Stimulated activated CD8-positive, alpha-beta memory T cell treated with anti-CD3 and anti-CD28 coated beads, Interleukin-15, amount 100 ng/mL, for 4 hours (primary cell): ENCODE measurements at places on chromosomes 1 and 21.
A peak's percentile ranks its signal among the peaks of the same experiment; 100 is the strongest.

DNA sequence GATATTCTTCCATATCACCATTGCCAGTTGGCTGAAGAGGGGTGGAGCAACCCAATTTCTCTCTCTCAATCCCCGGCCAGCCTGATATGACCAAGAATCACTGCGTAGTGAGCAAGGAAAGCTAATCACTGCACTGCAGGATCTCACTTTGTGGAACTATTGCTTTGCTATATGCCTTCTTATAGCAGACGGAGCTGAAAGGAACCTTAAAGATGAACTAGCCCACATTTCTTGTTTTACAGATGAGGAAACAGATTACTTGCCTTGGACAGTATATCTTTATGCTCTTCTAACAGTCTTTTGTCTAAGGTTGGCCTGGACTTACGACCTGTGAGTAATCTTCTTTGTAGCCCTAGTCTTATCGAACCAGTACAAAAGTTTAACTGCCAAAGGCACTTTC is 7.6 kb downstream of the APOBEC4 start:
- DNase-seq = no peak

- no peak for DNase-seq
Measured at GRCh38 chr1:71738910-71739309, 543.4 kb downstream of the NEGR1 start.

GRCh38 chr1:42047508-42047880 is 105.7 kb upstream of the GUCA2B start:
- no peak for DNase-seq

DNA sequence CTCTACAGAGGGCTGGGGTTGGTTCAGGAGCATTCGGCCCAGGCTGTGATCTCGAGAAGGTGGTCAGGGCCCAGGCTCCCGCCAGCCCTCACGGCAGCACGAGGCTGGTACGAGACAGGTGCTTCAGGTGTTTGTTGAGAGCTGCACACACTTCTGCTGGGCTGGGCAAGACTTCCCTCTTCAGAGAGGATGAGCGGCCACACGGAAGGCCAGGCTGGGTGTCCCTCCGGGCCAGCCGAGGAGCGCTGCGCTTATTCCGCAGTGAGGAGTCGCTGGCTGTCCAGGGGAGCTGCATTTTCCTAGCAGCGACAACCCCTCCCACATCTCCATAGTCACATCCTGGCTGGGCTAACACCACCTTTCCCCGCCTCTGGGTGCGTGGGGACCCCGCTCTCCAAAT is 50.5 kb downstream of the PDE9A start:
- no peak for DNase-seq

- DNase-seq = no peak
Measured at GRCh38 chr1:31064718-31065309, 703 bp downstream of the PUM1 start.

GRCh38 chr1:220353229-220354012 is 81.2 kb upstream of the RAB3GAP2 start:
- DNase-seq = no peak

- no peak for DNase-seq
Measured at GRCh38 chr21:36873513-36873912, 93.0 kb downstream of the HLCS start.

- DNase-seq = no peak
Measured at GRCh38 chr1:1907098-1907736, 7.8 kb upstream of the CALML6 start.

DNA sequence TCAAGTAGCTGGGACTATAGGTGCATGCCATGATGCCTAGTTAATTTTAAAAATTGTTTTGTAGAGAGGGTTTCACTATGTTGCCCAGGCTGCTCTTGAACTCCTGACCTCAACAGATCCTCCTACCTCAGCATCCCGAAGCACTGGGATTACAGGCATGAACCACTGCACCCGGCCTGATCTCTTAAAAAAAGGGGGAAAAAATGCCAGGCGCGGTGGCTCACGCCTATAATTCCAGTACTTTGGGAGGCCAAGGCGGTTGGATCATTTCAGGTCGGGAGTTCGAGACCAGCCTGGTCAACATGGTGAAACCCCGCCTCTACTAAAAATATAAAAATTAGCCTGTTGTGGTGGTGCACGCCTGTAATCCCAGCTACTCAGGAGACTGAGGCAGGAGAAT is 13.2 kb downstream of the AVPR1B start:
- no peak for DNase-seq

- DNase-seq = no peak
Measured at GRCh38 chr21:34504595-34504994, 7.4 kb downstream of the KCNE1 start.

DNA sequence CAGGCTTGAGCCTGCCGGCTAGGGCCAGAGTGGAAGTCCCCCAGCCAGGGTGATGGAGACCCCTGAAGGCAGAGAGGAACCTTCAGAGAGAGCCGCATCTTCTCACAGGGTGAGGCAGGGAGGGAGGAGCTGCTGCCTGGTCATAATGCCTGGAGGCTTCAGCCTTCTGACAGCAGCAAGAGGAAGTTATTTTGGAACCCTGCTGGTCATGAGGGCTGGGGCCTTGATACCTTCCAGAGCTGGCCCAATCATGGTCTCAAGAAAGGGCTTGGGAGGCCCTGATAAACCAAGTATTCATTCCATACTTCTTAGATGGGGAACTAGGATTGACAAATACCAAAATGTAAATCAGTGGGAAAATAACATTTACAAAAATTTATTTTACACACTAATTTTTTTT is 26.6 kb upstream of the MPZL1 start:
- DNase-seq = no peak

DNA sequence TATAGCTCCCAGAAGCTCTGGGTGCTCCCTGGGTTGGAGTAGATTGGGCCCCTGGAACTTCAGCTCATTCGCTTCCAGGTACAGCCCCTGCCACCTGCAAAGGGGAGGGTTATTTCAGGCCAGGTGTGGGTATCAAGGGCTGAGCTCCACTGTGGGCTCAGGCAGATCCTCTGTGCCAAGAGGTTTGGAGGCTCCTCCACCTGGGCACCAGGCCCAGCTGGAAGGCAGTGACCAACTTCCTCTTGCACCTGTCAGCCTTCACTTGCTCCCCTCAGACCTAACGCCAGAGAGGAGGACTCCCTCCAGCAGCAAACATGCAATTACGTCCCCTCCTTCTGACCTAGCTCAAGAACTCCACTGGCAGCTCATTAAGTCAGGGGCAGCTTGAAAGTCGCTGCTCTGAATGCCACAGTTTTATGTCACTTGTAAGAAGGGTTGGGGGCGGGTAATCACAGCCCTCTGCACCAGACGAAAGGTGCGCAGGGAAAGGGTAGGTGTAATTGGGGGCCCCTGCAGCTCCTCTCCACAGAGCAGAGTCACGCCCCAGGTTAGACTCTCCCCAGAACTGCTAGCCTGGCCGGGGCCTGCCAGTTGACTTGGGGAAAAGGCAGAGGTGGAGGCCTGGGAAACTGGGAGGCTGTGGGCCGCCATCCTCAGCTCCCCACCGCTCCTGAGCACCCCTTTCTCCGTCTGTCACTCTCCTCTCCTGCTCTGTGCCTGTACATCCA is 125.0 kb upstream of the TMPRSS2 start:
- DNase-seq = no peak

DNA sequence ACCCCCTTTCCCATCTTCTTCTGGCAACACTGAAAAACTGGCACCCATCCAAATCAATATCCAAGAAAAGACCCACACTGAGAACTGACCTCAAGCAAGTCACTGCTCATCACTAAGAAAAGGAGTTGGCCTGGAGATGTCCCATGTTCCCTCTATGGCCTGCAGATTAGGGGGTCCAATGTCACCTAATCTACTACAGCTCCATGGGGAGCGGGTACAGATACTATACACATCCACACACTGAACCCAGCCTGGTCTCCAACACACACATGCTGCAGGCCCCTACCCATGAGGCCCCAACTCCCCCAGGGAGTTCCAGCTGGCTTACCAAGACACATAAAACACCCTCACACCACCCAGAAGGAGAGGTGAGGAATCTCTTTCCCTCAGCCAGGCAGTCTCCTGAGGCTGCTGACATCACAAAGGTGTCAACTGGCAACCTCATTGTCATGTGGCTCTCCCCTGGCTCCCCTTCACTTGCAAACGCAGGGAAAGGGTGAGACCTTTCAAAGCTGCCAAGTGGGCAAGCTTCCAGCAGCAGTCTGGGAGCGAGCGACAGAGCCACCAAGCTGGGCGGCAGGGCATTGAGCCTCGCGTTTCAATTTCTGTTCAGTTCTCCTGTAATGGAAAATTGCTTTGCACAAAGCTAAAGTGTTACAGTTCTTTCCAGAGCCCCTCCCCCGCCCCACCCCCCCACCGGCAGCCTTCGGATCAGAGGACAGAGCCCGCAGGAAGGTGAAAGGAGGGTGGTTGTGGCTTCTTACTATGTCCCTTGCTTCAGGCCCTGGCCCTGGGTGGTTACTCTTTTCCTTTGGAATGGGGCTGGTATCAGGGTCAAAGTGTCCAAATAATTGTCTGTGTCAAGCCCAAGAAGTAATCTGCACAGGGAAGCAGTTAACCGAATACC is at the start of gene LRRC52:
TSS of gene LRRC52 (plus strand) at position 469 of the 907 bp plus-strand sequence. CDS start at position 766, 297 bp downstream.
- no peak for DNase-seq

- no peak for DNase-seq
Measured at GRCh38 chr1:44723496-44724295, 7.3 kb downstream of the RNU5D-1 start.

DNA sequence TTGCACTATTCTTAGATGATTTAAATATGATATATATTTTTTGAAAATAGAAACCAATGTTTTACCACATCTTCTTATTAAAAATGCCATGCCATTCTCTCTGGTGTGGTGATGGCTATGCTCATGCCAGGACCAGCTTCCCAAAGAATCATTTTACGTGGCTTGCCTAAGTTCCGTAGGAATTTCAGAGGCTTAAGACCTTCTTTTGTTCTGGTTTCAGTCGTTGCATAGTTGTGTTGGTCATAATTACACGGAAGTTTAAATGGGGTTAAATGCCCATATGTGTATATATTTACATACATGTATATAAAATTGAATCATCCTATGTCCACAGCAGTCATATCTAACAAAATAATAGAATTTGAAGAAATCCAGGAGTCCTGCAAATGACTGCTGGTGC is 78.7 kb upstream of the PLPPR5 start:
- DNase-seq = no peak

GRCh38 chr1:27489501-27489972 is 430 bp downstream of the WASF2 start:
- no peak for DNase-seq

DNA sequence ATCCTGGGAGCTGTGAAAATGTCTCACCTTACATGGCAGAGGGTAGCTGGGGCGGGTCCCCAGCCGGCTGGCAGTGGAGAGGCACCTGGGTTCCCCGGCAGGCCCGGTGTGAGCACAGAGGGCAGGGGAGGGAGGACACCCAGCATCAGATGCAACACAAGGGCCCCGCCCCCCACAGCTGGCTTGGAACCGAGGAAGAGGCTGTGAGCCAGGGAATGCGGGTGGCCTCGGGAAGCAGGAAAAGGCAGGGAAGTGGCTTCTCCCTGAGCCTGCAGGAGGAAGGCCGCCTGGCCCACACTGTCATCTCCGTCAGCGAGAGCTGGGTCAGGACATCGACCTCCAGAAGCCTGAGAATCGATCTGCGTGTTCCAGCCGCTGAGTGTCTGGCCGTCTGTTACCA is 87.3 kb downstream of the SIK1 start:
- DNase-seq = no peak

GRCh38 chr1:44802306-44803061 is 2.3 kb downstream of the PLK3 start:
- DNase-seq = no peak

- no peak for DNase-seq
Measured at GRCh38 chr21:45112371-45112770, 38.0 kb downstream of the ADARB1 start.

DNA sequence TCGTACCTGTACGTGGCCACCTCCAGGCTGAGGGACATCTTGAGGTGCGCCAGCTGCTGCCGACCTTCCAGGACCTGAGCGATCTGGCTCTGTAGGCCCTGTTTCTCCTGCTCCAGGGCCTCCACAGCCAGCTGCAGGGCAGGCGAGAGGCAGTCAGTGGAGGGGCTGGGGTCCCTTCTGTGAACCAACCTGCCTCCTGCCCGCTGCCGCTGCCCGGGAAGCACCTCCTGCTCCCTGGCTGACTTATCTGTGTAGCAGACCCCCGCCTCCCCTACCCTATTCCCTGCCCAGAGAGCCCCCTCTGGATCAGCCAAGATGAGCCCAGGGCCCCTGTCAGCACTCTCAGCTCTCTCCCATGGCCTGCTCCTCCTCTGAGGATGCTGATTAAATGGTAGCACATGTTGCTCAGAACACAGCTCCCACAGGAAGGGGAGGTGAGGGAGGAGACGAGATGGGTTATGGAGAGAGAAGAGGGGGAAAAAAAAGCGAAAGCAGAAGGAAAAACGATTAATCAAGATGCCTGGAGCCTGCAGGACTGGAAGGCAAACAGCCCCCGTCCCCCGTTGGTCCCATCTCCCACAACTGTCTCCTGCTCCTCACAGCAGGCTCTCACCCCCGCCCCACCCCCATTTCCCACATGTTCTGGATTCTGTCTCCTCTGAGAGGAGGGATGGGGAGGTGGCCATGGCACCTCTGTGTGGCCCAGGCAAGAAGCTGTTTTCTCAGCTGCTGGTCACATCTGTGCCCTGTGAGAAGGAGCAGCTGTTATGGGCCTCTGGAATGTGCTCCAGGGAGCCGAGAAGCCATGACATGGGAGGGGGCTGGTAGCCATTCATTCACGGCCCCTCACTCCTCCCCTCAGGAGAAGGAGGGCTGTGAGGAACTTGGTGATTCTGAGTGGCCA is 1.7 kb downstream of the NES start:
- no peak for DNase-seq

DNA sequence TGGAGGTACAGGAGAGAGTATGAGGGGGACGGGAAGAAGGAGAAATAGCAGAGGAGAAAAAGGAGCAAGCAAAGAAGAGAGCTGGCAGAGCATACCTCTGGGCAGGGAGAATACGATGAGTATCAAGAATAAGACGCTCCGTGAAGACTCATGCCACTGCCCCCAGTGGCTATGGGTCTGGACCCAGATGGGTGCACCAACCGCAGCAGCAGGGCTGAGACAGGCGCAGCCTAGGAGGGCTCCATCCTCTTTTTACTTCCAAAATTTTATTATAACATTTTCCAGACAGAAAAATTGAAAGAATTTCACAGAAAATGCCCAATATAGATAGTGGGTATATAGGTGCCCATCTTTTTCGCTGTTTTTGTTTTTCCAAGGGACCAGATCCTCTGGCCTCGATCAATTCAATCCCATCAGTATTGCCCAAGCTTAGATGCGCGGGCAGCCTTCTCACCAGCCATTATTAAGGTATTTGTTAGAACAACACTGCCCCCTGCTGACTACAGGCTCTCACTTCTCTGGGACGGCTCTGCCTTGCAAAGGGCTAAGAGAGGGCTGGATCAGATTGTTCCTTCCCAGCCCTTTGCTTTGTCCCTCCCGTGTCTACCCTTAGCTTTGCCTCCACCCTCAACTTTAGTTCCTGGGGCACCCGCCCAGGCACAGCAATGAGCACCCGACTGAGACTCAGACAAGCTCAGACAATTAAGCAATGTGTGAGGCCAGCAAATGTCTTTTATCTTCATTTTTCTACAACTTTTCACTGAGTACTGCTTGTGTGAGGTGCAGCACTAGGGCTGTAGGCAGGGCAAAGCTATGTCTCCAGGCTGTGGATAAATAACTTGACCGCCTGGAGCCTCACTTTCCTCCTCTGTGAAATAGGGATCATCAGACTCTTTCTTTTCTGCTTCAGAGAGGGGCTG is 17.5 kb upstream of the CAMK1G start:
- DNase-seq = peak; percentile 49

GRCh38 chr1:233015965-233016364 is 65.6 kb downstream of the NTPCR start:
- no peak for DNase-seq

- no peak for DNase-seq
Measured at GRCh38 chr1:154419620-154420571, 14.8 kb downstream of the IL6R start.
